Non-pigmented ciliary epithelial cell (primary cell): ENCODE measurements at places on chromosomes 4 and X.

DNA sequence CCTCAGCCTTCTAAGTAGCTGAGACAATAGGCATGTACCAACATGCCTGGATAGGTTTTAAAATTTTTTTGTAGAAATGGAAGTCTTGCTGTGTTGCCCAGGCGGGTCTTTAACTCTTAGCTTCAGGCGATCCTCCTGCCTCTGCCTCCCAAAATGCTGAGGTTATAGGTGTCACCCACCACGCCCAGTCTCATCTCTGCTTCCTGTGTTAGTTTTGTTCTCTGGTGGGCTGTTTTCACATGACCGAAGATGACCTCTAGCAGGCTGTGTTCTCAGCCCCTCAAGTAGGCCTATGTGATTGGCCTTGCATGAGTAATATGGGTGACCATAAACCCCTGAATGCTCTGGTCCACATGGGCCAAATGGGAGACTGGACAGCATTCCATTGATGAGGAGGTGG is 56.8 kb upstream of the MSANTD1 start:
- DNase-seq, result no peak

- no peak for DNase-seq
These were observed 12.2 kb downstream of the FBXW7 start for GRCh38 chr4:152523731-152524130.

GRCh38 chr4:61373901-61374440 is 173.8 kb downstream of the ADGRL3 start:
- DNase-seq, result peak; percentile 32

DNA sequence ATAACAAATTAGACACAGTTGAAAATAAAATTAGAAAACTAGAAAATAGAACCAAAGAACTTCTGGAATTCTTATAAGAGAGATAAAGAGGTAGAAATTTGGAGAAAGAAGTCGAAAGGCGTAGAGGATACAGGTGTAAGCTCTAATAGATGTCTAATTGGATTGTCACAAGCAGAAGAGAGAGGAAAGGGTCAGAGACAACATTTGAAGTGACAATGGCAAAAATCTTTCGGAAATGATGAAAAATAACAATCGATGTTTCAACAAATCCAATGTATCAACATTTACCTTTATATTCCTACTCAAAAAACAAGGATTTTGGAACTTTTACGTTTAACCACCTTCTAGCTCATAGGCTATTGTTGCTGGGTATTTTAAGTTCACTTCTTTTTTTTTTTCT is 3.8 kb downstream of the CXCL8 start:
- no peak for DNase-seq

- DNase-seq, result no peak
These were observed 55.8 kb upstream of the GIMD1 start for GRCh38 chr4:106424426-106424825.

GRCh38 chr4:1082215-1083182 is 30.9 kb downstream of the RNF212 start:
- DNase-seq, result peak; percentile 31

DNA sequence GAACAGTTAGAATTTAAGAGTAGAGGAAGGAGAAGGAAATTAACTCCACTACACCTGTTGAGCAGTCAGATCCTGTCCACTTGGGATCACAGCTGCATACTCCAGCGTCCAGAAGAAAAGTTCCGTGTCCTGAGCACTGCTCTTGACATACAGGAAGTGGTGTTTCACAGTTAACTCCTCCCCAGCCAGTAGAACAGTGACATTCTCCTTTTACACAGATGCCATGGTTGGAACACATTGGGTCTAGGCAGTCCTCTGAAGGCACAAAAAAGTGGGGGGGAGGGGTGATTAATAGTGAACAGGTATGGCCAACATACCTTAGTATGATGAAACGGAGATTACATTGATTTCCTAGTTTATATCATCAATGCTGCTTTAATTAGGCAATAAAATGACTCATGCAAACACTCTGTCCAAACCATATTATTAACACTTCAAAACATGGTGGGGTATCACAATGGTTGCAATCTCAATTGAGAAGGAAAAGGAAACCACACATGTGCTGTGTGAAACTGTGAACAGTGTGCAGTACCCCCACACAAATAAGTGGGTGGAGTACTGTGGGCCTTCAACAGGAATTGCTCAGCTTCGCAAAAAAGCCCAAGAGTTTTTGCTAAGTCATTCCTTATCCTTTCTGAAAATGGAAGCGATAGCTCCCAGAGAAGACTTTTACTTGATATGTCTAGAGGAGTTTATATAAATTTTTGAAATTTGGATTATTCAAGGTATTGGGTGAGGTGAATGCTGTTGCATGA is 295.6 kb downstream of the SH2D1A start:
- DNase-seq, result no peak

DNA sequence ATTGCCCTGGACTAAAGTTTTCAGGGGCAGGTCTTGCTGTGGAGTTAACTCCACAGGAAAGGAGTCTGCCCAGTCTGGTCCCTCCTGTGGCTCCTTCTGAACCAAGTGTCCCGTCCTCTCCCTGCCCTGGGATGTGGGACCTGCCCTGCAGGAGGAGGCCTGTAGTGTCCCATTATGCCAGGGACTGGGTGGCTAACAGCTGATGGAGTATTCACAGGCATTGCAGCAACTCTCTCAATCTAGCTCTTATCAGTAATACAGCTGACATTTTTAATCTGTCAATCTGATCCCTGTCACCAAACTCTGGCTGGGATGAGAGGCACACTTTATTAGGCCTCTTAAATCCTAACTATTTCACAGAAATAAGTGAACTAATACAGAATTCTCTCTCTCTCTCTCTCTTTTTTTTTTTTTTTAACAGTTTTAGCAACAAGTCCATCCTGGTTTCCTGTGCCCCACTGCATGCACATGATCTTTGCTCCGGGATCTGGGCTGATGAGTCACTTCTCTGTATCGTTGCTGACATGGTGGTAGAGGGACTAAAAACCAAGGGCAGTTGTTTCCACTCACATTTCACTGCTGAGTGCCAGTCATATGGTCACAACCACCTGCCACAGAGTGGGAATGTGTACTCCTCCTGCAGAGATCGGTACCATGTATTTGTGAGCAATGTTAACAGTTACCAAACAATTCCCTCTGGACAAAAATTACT is 39.1 kb downstream of the HAND2 start:
- DNase-seq, result no peak

- peak; percentile 26 for DNase-seq
These were observed 283.9 kb downstream of the SMARCA1 start for GRCh38 chrX:129239371-129239770.

- no peak for DNase-seq
These were observed 15.0 kb upstream of the PRDM8 start for GRCh38 chr4:80182237-80182866.

- DNase-seq, result no peak
These were observed 35.8 kb downstream of the GPR82 start for GRCh38 chrX:41759817-41760216.

- no peak for DNase-seq
These were observed 38.5 kb downstream of the LAMTOR3 start for GRCh38 chr4:99855678-99856077.

GRCh38 chrX:43735957-43736356 is 79.9 kb downstream of the MAOA start:
- DNase-seq, result no peak

DNA sequence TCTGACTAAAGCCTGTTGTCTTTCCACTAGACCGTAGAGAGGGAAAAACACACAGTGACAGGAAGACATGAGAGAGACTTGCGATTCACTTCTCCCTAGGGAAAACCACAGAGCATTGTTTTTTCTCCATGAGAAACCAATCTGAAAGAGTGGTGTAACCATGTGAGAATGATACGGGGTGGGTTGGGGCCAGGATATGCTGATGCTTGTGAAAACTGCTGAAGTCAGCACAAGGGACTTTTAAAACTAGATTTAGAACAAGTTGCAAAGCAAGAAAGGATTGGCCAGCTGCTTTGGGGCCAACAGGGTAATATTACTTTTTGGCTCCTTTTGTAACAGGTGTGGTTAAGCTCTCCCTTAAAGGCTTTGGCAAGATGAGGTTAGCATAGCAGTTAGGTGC is 66.1 kb downstream of the NHSL2 start:
- DNase-seq, result no peak

- DNase-seq, result peak; percentile 67
These were observed 21.5 kb downstream of the FAM114A1 start for GRCh38 chr4:38889143-38889542.

- DNase-seq, result peak; percentile 8
These were observed 3.7 kb downstream of the TAF7L start for GRCh38 chrX:101287402-101287801.

GRCh38 chr4:21726255-21726815 is 222.2 kb downstream of the KCNIP4 start:
- peak; percentile 13 for DNase-seq

GRCh38 chr4:105994061-105994460 is 98.8 kb downstream of the NPNT start:
- no peak for DNase-seq

DNA sequence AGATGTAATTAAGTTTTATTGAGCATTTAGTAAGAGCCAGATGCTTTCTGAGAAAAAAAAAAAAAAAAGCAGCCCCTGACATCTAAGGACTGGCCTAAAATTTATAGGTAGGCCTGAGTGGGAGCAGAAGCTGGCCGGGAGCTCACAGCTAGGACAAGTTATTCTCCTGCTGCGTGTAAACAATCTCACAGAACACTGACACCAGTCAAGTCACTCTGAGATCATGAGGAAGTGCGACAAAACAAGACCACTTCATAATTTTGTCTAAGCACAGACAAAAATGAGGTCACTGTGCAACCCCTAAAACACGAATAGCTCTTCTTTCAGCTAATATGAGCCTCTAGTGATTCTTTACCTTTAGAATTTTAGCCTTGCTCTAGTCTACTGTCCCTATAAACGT is 15.3 kb upstream of the NSUN7 start:
- no peak for DNase-seq

- no peak for DNase-seq
These were observed 5.2 kb upstream of the NDNF start for GRCh38 chr4:121077496-121077895.

DNA sequence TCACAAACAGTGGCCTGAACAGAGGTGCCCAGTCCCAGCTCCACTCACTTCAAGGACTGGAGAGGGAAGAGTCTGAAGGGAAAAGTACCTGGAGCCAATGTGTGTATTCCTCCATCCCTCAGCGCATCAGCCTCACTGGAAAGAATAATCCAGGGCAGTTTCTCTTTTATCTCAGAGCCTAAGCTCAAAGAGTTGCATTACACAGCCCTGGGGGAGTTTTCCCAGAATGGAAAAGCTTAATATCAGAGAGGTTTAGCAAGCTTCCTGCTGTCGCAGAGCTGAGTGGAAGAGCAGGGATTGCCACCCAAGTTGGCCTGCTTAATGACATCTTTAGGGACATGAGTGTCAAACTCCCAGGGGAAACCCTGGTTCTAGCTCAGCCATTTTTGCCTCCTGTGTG is 80.4 kb upstream of the MSX1 start:
- no peak for DNase-seq

DNA sequence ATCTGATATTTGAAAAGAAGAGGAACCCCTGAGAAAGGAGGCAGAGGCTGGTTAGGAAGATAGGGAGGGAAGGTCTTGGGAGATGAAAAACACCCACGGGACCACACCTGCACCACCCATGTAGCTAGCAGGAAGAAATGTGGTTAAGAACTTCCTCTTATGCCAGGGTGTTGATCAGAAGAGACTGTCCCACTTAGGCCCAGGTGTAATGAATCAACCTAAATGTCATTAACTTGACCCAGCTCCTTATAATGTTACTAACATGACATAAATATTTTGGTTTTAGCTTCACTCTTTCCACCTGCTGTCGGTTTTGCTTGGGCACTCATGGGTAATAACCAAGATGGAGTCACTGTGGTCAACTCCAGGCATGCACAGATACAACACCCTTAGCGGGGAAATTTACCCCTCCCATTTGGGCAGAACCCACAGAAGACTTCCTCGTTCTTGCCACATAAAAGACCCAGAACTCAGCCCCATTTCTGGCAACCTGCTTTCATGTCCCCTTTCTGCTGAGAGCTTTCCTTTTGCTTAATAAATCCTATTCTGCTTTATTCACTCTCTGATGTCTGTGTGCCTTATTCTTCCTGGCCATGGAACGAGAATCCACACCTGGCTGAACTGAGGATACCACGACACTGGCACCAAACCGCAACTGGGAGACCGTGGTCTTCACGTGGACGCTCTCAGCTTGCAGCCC is 46.8 kb downstream of the ZNF141 start:
- DNase-seq, result no peak

DNA sequence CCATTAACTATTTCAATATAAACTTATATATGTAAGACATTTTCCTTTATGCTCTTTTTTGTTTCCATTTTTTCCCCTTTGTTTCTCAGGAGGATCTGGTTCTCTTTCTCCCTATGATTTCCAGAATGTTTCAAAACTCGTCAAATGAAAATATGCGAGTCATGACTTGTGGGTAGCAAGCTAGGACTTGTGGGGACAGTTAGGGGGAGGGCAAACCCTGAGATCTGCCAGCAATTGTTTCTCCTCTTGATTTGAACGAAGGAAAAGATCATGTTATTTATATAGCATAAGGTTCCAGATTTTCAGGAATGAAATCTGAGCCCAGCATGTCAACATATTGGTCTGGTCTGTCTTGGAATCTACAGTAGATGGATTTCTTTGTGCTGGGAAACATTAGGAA is 28.9 kb upstream of the GPC4 start:
- no peak for DNase-seq

DNA sequence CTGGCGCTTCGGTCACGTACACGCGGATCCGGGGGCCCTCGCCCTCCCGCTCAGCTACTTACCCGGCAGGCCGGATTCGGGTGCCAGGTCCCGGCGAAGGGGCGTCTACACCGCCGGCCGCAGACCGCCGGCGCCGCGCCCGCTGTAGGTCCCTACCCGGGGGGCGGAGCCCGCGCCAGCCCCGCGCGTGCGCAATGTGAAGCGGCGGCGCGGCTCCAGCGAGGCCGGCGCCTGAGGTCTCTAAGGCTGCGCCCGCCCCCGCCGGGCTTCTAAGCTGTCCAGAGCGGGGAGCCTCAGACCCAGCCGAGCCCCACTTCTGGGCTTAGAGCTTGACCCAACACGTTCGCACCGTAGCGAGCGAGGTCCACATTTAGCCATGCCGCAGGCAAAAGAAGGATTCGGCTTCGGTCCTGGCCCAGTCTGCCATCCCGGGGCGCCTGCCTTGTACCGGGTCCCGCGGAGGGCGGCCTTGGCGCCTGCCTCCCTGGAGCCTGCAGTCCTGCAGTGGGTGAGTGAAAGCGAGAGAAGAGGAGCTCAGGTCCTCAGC is at the start of gene ZNF518B:
ZNF518B (minus strand) TSS at position 172 of the 547 bp plus-strand sequence. CDS start 11,098 bp downstream, outside the sequence.
- DNase-seq, result no peak

- no peak for DNase-seq
These were observed 181.6 kb downstream of the SPOCK3 start for GRCh38 chr4:167052631-167053091.

DNA sequence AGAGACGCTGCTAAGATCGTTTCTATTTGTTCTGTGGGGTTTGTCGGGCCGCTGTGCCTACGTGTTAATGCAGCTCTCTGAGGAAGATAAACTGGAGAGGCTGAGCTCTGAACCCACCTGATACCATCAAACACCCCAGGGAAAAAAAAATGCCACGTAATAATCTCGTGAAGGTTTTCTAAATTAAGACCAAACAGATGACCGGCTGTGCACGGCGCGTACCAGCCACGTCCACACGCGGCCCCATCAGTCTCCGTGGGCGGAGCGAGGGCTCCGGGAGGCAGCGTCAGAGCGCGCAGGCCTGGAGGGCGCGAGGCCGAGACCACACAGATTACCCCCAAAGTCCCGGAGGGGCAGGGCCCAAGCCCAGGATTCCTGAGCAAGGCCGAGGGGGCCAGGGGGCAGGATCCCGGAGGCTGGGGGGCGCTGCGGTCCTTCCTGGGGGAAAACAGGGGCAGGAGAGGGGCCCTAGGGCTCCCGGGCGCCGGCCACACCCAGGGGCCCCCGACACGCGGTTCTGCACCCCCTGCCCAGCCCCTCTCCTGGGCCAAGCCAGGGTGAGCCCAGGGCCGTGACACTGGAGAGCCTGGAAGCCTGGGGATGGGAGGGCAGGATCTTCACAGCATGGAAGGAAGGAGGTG is 91.9 kb downstream of the FAM53A start:
- DNase-seq, result no peak
